Fibroblast of skin of scalp (primary cell): ENCODE measurements at places on chromosomes 6 and 20.

GRCh38 chr6:158409451-158409850 is 97.2 kb downstream of the TULP4 start:
- DNase-seq: no peak

GRCh38 chr6:155215906-155216305 is 47.9 kb upstream of the CLDN20 start:
- no peak for DNase-seq

DNA sequence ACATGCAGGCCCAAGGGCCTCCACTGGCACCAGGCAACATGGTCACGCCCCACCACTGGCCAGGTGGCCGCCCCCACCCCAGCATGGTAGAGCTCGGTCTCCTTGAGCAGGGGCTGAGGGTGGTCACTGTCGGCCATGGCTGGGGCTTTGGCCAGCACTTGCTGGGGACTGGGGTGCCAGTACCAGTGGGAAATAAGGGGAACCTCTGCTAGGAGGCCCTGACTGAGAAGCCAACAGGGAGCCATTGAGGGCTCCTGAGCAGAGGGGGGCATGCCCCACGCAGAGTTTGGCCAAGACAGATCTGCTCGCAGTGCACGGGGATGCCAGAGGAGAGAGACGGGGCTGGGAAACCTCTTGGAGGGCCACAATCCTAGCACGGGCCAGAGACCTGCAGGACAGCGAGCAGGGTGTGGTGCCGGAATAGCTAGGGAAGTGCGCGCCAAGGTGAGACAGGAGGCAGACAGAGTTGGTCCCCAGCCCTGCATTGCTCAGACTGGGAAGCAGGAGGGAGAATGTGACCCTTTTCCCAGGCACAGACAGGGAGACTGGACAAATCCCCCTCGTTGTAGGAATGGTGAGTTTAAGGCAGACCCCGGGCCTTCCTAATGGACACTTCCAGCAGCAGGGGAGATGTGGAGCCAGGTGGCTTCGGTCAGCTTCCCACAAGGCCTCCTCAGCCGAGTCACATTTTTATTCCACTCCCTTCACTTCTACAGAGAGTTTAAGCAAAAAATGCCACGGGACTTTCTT is 179.0 kb upstream of the CST7 start:
- DNase-seq: no peak

DNA sequence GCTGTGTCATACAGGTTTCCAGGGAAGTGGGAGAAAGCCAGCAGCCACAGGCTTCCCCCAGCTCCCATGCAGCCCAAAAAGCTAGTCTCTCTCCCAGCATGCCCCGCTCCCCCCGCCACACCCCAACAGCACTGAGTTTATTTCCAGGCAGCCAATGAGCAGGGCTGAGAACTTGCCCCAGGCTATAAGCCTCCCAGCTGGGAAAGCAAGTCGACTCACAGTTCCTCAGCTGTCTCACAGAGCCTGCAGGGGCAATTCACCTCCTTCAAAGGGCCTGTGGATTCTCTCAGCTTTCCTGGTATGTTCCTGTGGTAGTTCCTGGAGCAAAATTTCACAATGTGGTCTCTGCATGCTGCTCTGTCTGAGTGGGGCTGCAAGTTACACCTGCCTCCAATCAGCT is 34.2 kb downstream of the PAX1 start:
- DNase-seq: no peak

GRCh38 chr6:53250176-53251032 is 98.3 kb downstream of the ELOVL5 start:
- DNase-seq: peak; percentile 37

DNA sequence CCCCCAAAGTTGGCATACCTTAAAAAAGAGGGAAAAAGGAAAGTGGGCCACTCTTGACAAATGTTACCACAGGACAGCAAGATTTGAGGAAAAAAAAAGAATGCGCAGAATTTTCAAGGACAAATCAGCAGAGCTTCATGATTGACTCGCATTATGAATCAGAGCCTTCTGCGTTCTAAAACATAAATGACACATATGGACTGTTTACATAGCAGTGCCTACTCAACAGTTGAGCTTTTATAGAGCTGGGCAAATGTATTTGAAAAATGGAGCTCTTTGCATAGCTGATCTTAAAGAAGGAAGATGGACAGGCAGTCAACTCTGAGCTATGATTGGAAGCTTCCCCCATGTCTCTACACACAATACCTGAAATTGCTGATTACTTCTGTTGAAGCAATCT is 213.2 kb upstream of the NT5E start:
- DNase-seq: peak; percentile 2

DNA sequence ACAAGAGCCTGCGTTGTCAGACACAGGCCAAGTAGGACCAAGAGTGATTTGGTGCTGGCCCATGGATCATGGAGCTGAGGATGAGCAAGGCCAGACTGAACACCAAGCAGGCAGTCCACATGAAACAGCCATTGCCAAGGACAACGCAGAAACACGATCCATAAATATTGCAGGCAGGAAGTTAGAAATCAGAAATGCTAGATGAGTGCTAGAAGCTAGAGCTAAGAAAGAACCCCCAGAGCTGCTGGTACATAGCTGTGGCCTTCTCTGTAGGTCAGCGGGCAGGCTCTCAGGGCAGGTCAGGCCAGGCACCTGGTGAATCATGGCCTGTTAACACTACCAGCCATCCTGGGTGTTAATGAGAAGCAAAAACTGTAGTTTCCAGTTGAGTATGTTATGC is 119.7 kb downstream of the ALDH8A1 start:
- no peak for DNase-seq

- DNase-seq: no peak
Measured at GRCh38 chr6:123393331-123393730, 243.4 kb downstream of the TRDN start.

DNA sequence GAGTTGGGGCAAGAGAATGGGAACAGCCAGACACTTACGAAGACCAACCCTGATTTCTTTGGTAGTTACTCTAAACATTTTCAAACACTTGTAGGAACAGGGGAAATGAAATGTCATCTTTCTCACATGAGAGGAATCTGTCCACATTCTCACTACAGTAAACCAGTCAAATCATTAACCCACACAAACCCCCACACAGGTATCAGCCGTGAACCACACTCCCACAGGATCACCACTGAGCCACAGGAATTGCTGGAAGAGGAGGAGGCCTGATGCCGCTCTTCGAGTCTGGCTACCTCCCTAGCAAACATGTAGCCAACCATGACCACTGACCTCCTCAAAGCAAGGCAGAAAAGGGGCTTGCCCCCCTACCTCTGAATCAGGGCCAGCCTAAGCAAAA is 6.9 kb upstream of the RSPO3 start:
- DNase-seq: no peak

DNA sequence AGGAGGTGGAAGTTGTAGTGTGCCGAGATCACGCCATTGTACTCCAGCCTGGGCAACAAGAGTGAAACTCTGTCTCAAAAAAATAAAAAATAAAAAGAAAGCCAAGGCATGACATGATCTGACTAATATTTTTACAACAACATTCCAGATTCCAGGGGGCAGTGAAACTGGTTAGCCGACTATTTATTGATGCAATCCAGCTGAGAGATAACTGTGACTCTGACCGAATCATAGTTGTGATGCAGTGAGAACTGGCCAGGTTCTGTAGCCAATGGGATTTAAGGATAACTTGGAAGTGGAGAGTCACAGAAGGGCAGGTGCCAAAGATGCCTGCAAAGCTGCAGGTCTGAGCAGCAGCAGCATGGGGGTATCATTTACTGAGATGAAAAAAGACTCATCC is 82.9 kb upstream of the TSHZ2 start:
- peak; percentile 86 for DNase-seq

DNA sequence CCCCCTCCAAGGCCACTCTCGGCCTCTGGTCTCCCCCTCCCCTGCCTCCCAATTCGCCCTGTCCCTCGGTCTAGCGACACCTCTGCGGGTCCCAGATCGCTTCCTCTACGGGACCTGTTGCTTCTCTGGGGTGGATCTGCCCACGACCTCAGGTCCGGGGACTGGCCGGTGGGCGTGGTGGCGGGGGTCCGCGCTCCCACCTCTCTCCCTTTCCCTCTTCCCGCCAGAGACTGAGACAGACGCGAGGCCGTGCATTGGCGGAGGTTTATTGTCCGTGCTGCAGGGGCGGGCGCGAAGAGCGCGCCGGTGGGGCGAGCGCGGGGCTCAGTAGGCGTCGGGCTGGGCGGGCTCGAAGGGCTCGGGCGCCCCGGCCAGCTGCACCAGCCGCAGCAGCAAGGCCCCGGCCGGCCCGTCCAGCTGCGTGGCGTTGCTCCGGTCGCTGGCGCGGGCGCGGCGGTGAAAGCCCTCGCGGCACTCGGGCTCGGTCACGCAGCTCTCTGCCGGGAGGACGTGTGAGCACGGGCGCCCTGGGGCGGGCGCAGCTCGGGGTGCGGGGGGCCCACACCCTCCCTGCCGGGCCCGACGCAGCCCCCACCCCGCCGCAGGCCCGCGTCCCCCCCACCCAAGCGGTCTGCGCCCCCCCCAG is 2.1 kb downstream of the AVP start:
- DNase-seq: no peak

DNA sequence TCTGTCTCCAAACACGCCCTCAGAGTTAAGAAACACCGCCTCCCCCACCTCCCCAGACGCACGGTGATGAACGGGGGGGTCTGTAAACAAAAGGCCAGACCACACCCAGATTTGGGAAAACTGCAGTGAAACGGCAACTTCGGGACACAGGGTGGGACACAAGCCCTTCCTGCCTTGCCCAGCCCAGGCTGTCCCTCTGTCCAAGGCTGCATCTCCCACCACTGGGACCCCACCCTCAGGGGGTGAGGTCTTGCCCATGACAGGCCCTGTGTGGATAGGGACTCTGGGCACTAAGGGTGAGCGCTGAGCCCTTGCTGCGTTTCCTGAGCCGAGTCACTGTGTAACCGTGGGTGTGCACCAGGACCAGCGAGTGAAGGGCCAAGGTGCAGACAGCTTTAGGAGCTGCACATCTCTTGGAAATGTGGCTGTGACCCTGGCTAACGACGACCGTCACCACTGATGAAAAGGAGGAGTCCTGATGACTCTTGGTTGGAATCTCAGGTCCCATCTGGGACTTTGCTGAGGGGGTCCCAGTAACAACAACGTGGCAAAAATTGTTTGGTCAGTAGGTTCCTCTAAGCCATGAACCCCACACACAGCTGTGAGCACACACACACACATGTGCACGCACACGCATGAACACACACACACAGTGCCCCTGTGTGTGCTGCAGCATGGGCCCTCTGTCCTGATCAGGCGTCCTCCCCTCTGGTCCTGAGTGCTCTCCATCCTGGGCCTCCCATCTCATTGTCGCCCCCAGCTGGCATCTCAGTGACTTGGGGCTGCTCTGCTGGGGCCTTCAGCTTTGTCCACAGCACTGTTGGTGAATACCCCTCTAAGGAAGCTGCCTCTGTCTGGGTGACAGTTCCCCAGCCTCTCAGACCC is 100.6 kb downstream of the RAMACL start:
- DNase-seq: no peak
